ENCODE measurements at places on chromosomes 1 and 21. TPM values are rescaled to one million over a fixed set of nuclear protein-coding genes. Genes with fewer than 3 reads are reported as not detected.

DNA sequence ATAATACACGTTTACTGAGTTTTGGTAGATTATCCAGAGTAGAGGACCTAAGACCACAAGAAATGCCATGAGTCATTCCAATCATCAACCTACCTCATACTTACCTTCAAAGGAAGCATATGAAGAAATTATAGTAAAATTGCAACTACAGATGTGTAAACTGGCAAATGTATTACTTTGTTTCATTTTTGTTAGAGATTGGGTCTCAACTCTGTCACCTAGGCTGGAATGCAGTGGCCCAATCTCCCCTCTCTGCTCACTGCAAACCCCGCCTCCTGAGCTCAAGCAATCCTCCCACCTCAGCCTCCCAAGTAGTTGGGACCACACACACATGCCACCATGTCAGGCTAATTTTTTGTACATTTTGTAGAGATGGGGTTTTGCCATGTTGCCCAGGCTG, 5.2 kb downstream of the TMCO1 start:
- no peak overlapping the region for H3K27ac ChIP-seq
- H3K4me3 ChIP-seq = no peak overlapping the region
- H3K4me1 ChIP-seq = no peaks in the 10 kb centered on the region
- no peaks in the 10 kb centered on the region for H3K36me3 ChIP-seq
- no peak for DNase-seq
- H3K27me3 ChIP-seq = no peaks in the 10 kb centered on the region

GRCh38 chr21:45002381-45003204, 62.8 kb downstream of the SLX9 start:
- H3K4me1 ChIP-seq = no peaks in the 10 kb centered on the region
- no peaks in the 10 kb centered on the region for H3K36me3 ChIP-seq
- H3K4me3 ChIP-seq = no peak overlapping the region
- no peak for DNase-seq
- peaks cover 3% of the 10 kb centered on the region for H3K27me3 ChIP-seq
- no peak overlapping the region for H3K27ac ChIP-seq

DNA sequence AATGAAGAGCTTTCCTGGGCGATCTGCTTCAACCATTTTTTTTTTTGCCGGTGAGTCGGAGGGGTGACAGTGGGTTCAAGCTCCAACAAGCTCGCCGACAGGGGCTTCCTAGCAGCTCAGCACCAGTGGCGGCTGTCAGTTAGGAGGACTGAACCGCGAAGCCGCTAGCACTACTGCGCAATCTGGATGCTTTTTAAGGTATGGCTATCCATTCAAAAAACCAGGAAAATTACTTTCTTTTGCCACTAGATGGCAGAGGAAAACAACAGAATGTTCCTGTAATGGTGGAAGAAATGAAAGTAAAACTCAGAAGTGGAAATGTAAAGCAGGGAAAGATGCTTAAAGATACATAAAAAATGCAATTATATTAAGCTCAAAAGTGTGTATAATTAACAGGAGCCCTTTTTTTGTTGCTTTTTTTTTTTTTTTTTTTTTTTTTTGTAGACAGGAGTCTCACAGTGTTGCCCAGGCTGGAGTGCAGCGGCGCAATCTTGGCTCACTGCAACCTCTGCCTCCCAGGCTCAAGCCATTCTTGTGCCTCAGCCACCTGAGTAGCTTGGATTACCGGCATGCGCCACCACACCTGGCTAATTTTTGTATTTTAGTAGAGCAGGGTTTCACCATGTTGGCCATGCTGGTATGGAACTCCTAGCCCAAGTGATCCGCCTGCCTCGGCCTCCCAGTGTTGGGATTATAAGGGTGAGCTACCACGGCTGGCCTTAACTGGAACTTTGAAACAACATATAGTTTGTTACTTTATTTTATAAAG, 8.5 kb downstream of the KYAT3 start:
- DNase-seq = no peak
- no peak overlapping the region for H3K4me3 ChIP-seq
- peak overlapping the region; percentile 66 for H3K27ac ChIP-seq

- no peaks in the 10 kb centered on the region for H3K36me3 ChIP-seq
- H3K27ac ChIP-seq = no peak overlapping the region
- no peak for DNase-seq
- H3K4me3 ChIP-seq = no peak overlapping the region
Observed at GRCh38 chr1:51190961-51191360, 45.1 kb upstream of the RNF11 start.

The KRTAP19-3 gene
- total RNA-seq = not detected

- no peak for DNase-seq
- H3K4me1 ChIP-seq = no peaks in the 10 kb centered on the region
- no peaks in the 10 kb centered on the region for H3K36me3 ChIP-seq
Observed at GRCh38 chr1:202590126-202590525, 120.1 kb downstream of the SYT2 start.

- DNase-seq = peak; percentile 74
- H3K4me1 ChIP-seq = no peaks in the 10 kb centered on the region
- peaks cover 2% of the 10 kb centered on the region for H3K27me3 ChIP-seq
- H3K4me3 ChIP-seq = no peak overlapping the region
Observed at GRCh38 chr1:3186526-3186921, 117.5 kb downstream of the PRDM16 start.

DNA sequence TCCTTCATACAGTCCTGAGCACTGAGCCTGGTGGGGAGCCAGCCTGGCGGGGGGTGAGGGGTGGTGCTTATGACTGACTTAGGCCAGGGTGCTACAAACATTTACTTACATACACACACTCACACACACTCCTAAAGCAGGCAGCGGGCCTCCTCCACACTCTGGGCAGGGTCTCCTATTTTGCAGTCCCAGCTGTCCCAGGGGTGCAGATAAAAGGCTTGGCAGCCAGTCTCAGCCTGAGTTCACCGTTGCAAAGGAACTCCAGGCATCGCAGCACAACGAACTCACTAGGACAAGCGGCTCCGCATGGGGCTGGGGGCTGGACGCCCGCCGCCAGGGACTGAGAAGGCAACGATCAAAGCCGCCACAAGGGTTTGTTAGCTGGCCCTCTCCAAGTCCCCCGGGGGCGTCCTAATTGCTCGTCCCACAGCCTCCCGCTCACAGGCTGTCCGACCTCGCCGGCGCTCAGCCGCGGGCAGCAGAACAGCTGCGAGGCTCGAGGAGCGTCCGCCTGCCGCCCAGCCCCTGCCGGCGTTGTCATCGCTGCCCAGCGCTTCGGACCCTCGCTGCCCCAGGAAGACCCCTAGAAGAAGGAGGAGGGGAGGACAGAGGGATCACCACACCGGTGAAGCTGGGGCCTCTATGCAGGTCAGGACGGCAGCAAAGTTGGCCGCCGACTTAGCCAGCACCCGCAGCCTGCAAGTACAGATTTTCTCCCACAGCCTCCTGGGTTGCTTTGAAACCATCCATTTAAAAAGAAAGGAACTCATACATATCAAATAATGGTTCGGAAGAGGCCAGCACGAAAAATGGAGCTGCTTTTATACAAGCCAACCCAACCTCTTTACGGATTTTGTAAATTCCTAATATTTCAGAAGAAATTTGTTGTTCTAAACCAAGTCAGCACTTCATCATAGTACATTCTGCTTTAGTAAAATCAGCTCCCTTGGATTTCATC, 6.2 kb downstream of the BARHL2 start:
- no peaks in the 10 kb centered on the region for H3K4me1 ChIP-seq
- peaks cover 39% of the 10 kb centered on the region for H3K27me3 ChIP-seq
- no peak for DNase-seq

The SAMD13 gene
- total RNA-seq = 3.1 TPM

DNA sequence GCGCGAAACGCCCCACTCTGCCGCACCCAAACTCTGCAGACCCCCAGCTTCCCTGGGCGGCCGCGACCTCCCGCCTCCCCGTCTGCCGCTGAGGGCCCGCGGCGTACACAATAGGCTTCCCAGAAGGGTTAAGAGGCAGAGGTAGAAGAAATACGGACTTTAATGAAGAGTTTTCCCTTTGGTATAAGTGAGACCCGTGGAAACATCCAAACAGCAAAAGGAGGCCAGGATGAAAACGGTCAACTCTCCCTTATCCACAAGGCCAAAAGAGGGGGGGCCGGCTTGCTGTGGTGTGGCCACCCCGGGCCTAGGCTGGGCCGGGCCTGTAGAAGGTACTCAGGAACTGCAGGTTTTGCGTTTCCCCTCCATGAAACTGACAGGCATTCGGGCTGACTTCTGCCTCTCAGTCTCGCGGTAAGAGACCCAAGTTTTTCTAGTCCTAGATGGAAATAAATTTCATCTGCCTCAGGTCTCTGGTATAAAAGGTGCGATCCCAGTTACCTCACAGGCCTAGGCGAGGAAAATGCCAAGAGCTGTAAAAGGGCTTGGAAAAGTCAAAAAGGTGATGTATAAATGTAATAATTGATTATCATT, 671 bp upstream of the PYGO2 start:
- peak overlapping the region; percentile 88 for H3K4me3 ChIP-seq
- no peaks in the 10 kb centered on the region for H3K27me3 ChIP-seq
- DNase-seq = peak; percentile 50
- no peaks in the 10 kb centered on the region for H3K36me3 ChIP-seq
- peak overlapping the region; percentile 98 for H3K27ac ChIP-seq

The EFNA1 gene
- 132 TPM for total RNA-seq

The FAM3B gene
- total RNA-seq = 63.6 TPM

DNA sequence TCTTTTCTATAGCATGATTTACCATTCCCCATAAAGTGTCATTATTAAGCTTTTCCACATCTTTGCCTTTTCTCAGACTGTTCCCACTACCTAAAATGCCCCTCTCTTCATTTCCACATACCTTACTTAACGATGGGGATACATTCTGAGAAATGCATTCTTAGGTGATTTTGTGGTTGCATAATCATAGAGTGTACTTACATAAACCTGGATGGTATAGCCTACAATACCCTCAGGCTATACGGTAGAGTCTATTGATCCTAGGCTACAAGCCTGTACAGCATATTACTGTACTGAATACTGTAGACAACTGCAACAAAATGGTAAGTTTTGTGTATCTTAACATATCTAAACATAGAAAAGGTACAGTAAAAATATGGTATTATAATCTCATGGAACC, 54.8 kb upstream of the MUTYH start:
- no peaks in the 10 kb centered on the region for H3K36me3 ChIP-seq
- no peak for DNase-seq
- no peaks in the 10 kb centered on the region for H3K27me3 ChIP-seq
- H3K4me3 ChIP-seq = no peak overlapping the region

The GJA8 gene
- 1.1 TPM for total RNA-seq

GRCh38 chr1:2886631-2887030, 85.1 kb upstream of the TTC34 start:
- H3K27ac ChIP-seq = no peak overlapping the region
- DNase-seq = no peak
- H3K36me3 ChIP-seq = no peaks in the 10 kb centered on the region
- no peak overlapping the region for H3K4me3 ChIP-seq
- H3K27me3 ChIP-seq = peaks cover 24% of the 10 kb centered on the region

GRCh38 chr1:194919146-194919545, 1689.1 kb downstream of the KCNT2 start:
- H3K27me3 ChIP-seq = no peaks in the 10 kb centered on the region
- H3K4me1 ChIP-seq = no peaks in the 10 kb centered on the region
- no peak overlapping the region for H3K27ac ChIP-seq
- no peaks in the 10 kb centered on the region for H3K36me3 ChIP-seq

DNA sequence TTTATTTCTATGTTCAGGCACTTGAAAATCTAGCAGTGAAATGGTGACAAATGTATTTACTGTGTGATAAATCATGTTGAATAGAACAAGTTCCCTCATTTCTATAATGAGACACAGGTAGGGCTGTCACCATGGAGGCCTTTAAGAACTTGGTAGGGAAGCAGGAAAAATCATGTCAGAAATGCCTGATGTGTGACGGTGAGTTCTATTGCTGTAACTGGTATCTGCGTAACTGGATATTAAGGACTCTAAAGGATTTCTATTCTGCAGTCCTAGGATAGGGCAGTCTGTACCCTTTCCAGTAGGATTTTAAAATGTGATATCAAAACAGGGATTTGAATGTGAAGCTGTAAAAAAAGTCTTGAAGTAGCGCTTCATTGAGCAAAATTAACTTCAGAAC, 15.5 kb downstream of the ACTN2 start:
- no peaks in the 10 kb centered on the region for H3K4me1 ChIP-seq
- no peak overlapping the region for H3K4me3 ChIP-seq
- no peak overlapping the region for H3K27ac ChIP-seq
- DNase-seq = no peak
- H3K36me3 ChIP-seq = no peaks in the 10 kb centered on the region

DNA sequence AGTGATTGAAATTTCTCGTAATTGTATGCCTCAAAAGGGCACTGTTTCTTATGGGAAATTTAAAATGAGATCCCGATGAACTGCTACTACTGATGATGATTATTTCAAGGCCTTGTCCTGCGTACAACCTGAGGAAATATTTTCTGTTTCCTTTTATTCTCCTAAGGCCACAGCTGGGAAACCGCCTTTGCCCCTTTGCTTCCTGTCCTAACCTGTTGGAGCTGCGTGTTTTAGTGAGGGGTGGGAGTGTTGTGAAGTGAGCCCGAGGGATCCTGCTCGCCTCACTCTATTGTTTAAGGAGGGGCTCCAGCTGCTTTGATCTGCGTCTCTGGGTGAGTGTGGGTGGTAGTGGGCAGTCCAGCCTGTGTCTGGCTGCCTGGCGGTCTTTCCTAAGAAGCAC, 14.4 kb downstream of the LAMC2 start:
- DNase-seq = no peak
- no peaks in the 10 kb centered on the region for H3K4me1 ChIP-seq
- H3K27ac ChIP-seq = no peak overlapping the region
- H3K4me3 ChIP-seq = no peak overlapping the region
- no peaks in the 10 kb centered on the region for H3K27me3 ChIP-seq

DNA sequence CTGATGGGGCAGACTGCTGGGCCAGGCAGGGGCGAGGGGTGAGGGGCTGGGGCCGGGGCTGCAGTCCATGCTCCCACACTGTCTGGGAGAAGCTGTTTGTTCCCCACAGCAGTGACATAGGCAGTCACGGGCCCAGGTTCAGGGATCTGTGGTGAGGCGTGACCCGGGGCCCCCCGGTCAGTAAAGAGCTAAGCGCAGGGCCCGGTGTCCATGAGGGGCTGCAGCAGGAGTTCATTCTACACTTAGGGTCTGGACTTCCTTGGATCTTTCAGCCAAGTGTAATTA, 4.4 kb downstream of the PEX10 start:
- no peak overlapping the region for H3K27ac ChIP-seq
- H3K4me3 ChIP-seq = no peak overlapping the region
- DNase-seq = no peak
- no peaks in the 10 kb centered on the region for H3K27me3 ChIP-seq
- peaks cover 16% of the 10 kb centered on the region for H3K4me1 ChIP-seq

The CACNA1S gene
- total RNA-seq = 0.55 TPM

DNA sequence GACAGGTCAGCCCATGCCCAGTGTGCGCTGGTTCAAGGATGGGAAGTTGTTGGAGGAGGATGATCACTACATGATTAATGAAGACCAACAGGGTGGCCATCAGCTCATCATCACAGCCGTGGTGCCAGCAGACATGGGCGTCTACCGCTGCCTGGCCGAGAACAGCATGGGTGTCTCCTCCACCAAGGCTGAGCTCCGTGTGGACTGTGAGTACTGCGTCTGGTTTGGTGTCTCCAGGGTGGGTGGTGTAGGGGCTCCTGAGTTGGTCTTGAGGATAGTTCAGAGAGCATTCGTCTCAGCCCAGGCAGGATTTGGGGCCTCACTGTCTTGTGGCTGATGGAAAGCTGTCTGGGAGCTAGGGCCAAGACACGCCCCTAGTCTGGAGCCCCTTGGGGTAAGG, 83.2 kb downstream of the TRIM11 start:
- no peak overlapping the region for H3K4me3 ChIP-seq
- no peaks in the 10 kb centered on the region for H3K4me1 ChIP-seq
- no peak overlapping the region for H3K27ac ChIP-seq
- H3K27me3 ChIP-seq = no peaks in the 10 kb centered on the region

The MTARC2 gene
- total RNA-seq = 44.4 TPM

GRCh38 chr1:208907790-208908189, 663.6 kb upstream of the PLXNA2 start:
- H3K4me1 ChIP-seq = no peaks in the 10 kb centered on the region
- no peaks in the 10 kb centered on the region for H3K27me3 ChIP-seq
- no peak overlapping the region for H3K4me3 ChIP-seq
- no peak overlapping the region for H3K27ac ChIP-seq

The EPHA8 gene
- 4.1 TPM for total RNA-seq
